ENCODE measurements at places on chromosomes 3 and 15. TPM values are rescaled to one million over a fixed set of nuclear protein-coding genes. Genes with fewer than 3 reads are reported as not detected.

The RNF168 gene
- total RNA-seq, result 18.8 TPM

DNA sequence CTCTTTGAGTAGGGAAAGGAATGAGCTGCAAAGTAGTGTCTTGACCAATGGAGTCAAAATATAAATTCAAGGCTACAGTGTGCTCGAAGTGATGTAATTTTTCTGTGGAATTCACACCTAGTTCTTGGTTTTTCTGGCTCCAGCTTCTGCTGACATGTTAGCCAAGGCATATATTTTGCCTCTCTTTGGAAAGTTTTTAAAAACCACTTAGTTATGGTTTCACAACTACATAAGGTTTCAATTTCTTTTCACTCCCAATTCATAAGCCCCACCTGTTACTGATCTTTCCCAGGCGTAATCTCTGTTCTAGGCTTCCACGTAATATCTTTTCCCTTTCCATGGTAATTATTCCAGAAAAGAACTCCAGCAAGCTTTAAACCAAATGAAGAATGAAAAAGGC, 46.9 kb downstream of the GADL1 start:
- peak; percentile 70 for DNase-seq

The FAM227B gene
- total RNA-seq, result 8.2 TPM

- DNase-seq, result no peak
Observed at GRCh38 chr3:131831608-131832007, 203.2 kb downstream of the CPNE4 start.

The ARHGEF26 gene
- total RNA-seq, result 18.4 TPM

DNA sequence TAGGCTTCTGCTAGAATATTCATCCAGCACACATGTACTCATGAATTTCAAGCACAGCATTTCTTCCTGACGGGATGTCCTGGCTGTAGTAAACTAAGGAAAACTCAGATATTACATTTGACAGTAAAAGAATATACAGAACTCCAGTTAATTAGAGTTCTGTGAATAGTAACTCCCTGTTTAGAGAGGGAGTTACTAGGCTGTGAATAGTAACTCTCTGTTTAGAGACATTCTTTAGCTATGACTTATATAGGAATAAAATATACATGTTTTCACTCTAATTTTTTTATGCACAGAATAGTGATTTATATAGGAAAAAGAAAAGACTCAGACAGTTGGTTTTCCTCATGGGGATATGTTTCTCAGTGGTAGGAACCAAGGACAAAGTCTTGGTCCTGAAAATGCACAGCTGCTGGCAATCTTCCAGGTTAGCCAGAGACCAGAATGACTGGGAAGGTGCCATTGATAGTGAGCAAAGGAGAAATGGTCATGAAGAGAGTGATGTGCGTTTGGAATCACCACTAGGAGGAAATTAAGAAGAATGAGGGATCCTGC, 480.7 kb upstream of the THBS1 start:
- DNase-seq, result no peak

The LRRC3B gene
- total RNA-seq, result 6.3 TPM

The CFAP100 gene
- total RNA-seq, result not detected

DNA sequence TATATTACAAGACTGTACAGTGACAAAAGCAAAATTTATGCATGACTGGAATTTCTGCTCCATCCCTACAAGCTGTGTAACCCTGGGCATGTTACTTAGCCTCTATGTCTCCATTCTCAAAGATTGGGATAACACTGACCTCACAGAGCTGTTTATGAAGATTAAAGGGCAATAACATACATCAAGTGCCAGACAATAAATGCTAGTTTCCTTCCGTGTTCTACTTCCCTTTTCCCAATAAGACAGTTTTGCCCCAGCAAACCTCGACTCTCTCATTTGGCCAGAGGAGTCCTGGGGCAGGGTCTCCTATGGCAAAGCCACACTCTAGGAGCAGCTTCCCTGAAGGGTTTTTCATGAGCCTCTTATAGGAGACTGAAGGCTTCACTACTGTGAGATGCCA, 7.5 kb downstream of the HEXA start:
- DNase-seq, result no peak

DNA sequence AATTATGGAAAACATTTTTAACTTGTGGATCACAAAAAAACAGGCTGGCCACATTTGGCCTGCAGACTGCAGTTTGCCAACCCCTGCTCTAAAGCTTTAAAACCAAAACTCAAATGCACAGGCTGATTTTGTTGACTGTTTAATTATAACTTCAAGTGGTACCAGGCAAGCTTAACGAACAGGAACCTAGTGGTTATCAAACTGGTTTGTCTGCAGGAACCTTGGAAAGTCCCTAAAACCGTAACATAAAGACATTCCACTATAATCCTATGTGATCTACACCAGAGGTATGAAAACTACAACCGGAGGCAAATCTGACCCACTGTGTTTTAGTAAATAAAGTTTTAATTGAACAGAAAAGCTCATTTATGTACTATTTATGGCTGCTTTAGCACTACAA, 52.4 kb downstream of the TBL1XR1 start:
- peak; percentile 24 for DNase-seq

DNA sequence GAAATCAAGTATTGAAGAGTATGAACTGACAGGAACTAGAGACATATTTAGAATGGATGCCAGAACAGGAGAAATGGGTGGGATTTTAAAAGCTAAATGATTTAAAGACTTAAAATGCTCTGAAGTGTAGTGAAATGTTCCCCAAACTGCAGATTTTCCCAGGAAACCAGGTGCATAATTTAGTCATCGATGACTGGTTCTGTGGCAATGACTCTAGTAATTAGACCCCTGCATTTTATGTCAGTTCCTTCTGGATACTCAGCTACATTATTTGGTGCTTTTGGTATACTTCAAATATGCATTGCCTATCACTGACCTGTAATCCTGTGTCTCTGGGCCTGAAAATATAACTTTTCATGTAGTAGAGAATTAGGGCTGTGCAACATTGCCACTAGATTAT, 16.8 kb downstream of the AGTR1 start:
- no peak for DNase-seq

DNA sequence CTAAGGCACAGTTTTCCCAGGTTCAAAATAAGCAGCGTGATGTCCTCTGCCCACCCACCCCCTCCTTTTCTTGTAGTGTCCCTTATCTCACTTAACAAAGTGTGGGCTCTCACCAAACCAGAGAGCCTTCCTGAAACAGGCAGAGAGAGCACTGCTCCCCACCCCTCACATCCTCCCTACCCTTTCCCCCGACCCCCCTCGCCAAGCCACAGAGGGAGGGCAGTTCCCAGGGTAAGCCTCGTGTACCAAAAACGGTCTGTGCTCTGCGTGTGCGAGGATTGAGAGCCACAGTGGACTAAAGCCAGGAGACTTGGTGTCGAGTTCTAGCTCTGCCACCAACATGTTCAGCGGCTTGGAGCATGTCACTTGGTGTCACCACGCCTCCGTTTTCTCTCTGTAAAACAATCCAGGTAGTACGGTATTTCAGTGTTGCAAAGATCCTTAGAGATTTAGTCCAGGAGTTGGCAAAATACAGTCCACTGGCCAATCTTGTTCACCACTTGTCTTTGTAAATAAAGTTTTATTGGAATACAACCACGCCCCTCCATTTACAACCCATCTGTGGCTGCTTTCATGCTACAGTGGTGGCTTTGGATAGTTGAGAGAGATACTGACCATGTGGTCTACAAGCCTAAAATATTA, 249.9 kb downstream of the OPA1 start:
- DNase-seq, result no peak

The ST8SIA2 gene
- 12.7 TPM for total RNA-seq

The TMEM42 gene
- 9.7 TPM for total RNA-seq

DNA sequence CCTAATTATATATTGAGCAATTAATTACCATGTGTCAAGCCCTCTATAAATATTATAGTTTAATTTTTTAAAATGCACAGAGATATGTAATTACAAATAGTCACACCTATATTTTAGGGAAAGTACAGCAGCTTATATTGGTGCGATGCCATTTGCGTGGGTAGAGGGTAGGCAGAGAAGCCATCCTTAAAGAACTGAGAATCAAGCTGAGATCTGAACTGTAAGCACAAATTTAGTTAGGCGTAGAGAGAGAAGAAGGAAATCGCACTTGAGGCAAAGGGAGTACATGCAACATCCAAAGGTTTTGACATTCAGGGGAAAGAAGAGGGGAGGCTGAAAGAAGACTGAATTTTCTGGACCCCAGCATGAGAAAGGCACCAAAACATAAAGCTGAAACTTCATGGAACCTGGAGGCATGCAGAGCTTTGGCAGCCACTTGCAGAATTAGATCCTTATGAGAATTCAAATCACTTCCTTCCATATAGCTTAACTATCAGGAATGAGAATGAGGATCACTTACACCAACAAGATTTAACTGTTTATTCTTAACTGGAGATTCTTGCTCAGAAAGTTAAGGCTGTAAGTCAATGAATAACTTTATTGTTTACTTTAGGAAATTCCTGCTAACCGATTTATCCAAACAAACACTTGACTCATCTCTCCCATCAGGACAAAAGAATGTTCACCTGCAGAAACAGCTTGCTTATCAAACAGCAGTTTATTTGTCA, 114.3 kb downstream of the TGFBR2 start:
- no peak for DNase-seq

The ACAD9 gene
- 36.7 TPM for total RNA-seq

The FETUB gene
- not detected for total RNA-seq

The LDHAL6B gene
- total RNA-seq, result not detected

- no peak for DNase-seq
Observed at GRCh38 chr3:171248426-171249111, 211.6 kb downstream of the TNIK start.

The NEK11 gene
- total RNA-seq, result 16.1 TPM

GRCh38 chr15:87680208-87680607, 576.3 kb downstream of the NTRK3 start:
- no peak for DNase-seq

- DNase-seq, result no peak
Observed at GRCh38 chr3:23867400-23867799, 49.4 kb downstream of the NKIRAS1 start.

The DGKG gene
- 2.2 TPM for total RNA-seq

DNA sequence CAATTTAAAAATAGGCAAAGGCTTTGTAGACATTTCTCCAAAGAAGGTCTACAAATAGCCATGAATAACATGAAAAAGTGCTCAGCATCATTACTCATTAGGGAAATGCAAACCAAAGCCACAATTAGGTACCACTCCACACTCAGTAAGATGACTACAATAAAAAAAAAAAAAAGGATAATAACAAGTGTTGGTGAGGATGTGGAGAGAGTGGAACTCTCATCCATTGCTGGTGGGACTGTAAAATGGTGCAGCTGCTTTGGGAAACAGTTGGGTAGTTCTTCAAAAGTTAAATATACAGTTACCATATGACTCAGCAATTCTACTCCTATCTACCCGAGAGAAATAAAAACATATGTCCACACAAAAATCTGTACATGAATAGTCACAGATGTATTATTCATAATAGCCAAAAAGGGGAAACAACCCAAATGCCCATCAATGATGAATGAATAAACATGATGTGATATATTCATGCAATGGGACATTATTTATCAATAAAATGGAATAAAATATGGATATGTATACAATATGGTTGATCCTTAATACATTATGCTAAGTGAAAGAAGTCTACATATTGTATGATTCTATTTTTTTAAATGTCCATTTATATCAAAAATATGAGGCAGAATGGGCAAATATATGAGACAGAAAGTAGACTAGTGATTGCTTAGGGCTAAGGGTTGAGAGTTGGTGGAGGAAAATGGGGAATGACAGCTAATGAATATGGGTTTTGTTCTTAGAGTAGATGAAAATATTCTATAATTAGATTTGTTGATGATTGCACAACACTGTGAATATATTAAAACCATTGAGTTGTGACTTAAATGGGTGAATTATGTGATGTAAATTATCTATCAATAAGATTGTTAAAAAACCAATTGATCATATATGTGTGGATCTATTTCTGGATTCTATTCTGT, 66.1 kb upstream of the SMAD3 start:
- no peak for DNase-seq

- no peak for DNase-seq
Observed at GRCh38 chr15:101225658-101226057, 26.2 kb downstream of the CHSY1 start.

GRCh38 chr3:52896613-52897012, 735 bp downstream of the STIMATE start:
- no peak for DNase-seq

The TMEM212 gene
- total RNA-seq, result not detected

- peak; percentile 31 for DNase-seq
Observed at GRCh38 chr15:100134089-100134583, 207.6 kb downstream of the ADAMTS17 start.

- DNase-seq, result no peak
Observed at GRCh38 chr3:114351822-114352145, 58.0 kb downstream of the TIGIT start.

DNA sequence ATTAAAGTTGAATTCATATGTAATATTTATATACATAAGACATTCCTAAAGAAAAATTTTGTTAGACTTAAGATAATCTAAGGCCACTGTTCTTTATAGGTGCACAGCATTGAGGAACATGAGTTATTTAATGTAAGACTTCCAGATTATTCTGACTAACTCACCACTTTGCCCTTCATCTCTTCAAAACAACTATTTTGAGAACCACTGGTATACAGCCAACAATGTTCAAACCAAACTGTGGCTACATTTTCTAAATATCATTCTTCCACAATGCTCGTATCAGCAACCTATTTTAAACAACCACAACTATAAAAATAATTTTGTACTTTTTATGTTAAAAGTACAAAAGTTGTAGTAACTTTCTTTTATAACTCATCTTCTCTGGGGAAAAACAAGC, 199.8 kb upstream of the ALCAM start:
- DNase-seq, result no peak

DNA sequence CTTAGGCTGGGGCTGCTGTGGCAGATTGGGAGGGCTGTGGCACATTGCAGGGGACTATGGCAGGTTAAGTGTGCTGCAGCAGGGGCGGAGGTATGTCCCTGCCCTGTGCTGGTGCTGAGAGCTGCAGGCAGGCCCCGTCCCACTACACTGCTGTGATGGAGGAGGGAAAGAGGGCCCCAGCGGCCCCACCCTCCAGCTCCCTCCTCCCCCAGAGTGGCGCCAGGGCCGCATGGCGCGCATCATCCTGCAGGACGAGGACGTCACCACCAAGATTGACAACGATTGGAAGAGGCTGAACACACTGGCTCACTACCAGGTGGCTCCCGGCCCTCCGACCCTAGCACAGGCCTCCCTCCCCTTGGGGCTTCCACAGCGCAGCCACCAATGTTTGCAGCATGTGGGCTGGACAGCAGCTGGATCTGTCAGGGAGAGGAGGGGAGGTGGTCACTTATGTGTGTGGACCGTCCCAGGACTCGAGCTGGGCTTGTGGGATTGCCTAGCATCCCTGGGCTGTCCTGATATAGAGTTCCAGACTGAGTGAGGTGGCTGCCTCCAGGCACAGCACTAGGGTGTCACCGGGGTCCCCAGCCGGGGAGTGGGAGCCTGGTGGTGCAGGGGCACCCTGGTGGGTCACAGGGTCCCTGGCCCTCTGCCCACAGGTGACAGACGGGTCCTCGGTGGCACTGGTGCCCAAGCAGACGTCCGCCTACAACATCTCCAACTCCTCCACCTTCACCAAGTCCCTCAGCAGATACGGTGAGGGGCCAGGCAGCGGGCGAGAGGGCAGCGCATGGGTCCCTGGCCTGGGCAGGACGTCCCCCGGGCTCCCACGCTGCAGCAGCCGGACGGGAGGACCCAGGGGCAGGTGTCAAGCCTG, 46.1 kb downstream of the PLXNA1 start:
- no peak for DNase-seq

Measured in tongue (tissue), 3 donors.